Stimulated activated CD8-positive, alpha-beta memory T cell treated with anti-CD3 and anti-CD28 coated beads, Interleukin-2, amount 100 ng/mL, for 1 hour (primary cell): ENCODE measurements at places on chromosomes 7 and 10.
A peak's percentile ranks its signal among the peaks of the same experiment; 100 is the strongest.

DNA sequence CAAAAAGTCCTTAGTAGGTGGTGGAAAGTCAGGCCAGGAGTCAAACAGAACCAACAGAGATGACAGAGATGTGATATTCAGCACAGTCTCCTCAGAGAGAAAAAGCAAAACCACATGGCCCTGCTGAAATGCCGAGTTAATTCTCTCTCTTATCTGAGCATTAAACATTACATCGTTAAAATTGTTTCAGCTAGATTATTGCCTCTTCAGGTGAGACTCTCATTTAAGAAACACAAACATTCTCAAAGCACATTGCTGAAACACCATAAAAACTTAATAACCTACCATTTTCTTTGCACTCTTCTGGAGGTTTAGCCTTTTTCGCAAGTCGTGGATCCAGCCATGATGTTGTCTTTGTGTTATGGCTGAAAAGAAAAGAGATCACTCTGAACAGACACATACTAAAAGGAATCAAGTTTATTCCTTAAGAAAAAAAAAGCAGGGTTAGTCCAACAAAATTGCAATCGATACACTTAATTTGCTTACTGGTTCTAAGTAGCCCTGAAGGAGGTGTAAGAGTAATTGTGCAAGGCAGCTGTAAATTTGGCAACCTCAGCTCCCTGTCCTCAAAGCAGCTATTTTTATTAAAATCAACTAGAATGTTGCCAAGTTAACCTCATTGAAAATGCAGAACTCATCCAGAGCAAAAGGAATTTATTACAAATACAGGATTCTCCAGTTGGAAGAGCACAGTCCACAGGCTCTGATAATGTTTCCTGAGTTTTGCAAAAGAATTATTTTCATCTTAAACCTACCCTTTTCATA lies 691.1 kb downstream of the PHTF2 start:
- no peak for DNase-seq

DNA sequence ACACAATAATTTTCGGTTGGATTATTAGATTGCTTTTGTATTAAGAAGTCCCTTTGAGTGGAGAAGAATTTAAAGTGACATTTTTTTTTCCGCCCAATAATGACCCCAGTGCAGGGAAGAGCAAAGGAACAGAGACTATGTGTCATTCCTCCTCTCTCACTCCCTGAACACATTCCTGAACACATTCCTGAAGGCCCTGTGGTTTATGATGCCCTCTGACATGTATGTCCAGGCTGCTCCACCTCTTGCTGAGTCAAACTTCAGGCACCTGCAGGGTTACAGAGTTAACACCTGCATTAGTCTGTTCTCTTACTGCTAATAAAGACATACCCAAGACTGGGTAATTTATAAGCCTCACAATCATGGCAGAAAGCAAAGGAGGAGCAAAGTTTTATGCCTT lies 704.0 kb upstream of the LRRN3 start:
- DNase-seq: no peak

- no peak for DNase-seq
Observed at GRCh38 chr7:138833596-138833995, 35.6 kb upstream of the ATP6V0A4 start.

DNA sequence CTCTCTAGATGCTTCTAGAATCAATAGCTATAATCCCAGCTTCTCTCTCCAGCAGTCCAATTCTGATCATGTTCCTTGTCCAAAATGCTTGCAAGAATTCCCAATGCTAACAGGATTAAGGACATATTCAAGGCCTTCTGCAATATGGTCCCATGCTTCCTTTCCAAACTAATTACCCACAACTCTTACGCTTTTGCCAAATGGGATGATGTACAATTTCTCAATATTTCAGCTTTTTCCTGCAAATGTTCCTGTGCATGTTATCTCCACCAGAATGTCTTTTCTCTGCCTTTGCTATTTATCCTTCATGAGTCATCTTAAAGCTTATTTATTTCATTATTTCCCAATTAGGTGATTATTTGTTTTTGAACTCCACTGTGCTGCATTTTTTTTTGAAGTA lies 556.4 kb downstream of the SORCS1 start:
- no peak for DNase-seq

DNA sequence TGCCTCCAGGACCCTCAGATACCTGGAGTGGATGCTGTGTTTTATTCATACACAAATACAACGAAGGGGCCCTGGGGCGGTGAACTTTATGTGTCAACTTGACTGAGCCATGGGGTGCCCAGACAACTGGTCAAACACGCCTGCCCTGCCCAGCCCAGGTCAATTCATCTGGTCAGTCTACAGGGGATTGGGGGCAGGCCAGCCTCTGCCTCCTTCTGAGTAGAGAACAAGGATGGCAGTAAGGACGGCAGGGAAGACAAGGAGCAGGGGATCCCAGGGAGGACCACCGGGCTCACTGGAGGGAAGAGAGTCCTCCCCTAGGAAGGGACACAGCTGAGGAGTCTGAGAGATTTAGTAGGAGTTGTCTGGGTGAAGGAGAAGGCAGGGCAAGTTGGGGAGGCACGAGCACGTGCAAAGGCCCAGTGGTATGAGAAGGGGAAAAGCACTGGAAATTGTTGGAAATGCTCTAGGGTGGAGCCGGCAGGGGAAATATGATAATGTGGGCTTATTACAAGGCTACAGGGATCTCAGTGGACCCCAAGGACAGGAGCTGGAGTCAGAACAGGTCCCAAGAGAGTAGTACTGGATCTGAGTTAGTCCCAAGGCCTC lies 63.4 kb downstream of the MYL10 start:
- no peak for DNase-seq

GRCh38 chr10:114708717-114709335 lies 50.8 kb upstream of the ABLIM1 start:
- DNase-seq: no peak

DNA sequence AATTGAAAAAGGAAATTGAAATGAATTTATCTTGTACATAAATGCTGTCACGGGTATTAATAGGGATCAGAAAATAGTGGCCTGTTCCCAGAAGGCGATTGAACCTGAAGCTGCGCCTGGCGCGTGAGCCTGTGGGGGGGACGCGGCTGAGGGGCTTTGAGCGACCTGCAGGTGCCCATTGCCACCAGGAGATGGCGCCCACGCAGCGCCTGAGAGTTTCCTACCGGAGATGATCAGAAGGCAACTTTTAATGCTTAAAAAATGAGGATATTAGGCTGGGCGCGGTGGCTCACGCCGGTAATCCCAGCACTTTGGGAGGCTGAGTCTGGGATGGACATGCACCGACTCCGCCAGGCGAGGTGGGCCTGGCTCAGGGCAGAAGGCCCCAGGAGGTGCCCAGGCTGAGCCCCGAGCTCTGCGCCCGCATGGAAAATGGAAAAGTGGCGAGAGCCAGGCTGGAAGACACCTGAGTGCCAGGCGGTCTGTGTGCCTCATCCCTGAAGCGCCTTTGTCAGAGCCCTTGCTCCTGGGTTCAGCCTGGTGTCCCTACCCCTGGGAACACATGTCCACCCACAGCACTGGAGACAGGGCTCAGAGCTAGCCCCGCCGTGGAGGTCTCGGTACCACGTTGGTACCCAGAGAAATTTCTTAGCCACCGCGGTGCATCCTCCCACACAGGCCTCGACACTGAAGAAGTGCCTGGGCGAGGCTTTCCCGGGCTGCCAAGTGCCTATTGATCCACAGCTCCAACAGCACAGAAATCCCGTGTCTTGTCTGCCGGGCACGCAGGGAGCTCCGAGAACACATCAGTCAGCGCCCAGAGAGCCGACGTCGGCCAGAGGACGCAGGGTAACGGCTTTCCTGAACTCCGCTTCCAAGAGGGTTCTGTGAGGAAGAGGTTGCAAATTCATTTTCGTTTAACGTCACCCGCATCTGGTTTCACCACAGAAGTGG lies 117.4 kb downstream of the INPP5A start:
- peak; percentile 31 for DNase-seq

- DNase-seq: no peak
Observed at GRCh38 chr7:3218411-3219225, 82.4 kb upstream of the SDK1 start.

DNA sequence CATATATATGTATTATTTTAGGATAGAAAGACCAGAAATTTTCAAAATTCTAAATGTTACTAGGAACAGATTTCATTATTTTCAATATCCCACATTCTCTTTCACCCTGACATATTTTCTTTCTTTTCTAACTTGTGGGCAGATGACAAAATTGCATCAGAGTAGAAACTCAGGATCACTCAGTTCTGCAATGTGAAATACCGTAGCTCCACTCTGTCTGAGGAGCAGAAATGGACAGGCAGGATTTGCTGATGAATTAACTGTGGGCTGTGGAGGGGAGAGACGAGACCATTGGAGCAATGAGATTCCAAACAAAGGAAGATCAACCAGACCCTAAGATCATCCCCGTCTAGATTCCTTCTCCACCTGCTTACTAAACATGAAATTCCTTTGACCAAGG lies 37.0 kb upstream of the SVOPL start:
- DNase-seq: no peak

DNA sequence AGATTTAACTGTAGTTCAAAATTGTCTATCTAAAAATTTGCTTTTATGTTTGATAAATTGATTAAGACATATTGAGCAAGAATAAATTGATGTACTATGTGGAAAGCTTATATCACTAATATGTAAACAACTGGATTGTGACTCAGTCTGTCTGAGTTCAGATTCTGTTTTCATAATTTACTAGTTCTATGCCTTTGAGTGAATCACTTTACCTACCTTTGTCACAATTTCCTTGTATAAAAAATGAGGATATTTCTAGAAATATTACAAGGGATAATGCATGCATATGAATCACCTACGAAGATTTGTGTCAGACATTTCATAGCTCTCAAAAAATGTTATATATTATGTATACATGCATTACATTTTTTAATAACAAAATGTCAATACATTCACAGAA lies 245.1 kb upstream of the ZWINT start:
- no peak for DNase-seq

- DNase-seq: no peak
Observed at GRCh38 chr10:3107426-3107961, 40.1 kb downstream of the PFKP start.
